Islet precursor cell (in vitro differentiated cells): ENCODE measurements at places on chromosomes 2 and 18.

DNA sequence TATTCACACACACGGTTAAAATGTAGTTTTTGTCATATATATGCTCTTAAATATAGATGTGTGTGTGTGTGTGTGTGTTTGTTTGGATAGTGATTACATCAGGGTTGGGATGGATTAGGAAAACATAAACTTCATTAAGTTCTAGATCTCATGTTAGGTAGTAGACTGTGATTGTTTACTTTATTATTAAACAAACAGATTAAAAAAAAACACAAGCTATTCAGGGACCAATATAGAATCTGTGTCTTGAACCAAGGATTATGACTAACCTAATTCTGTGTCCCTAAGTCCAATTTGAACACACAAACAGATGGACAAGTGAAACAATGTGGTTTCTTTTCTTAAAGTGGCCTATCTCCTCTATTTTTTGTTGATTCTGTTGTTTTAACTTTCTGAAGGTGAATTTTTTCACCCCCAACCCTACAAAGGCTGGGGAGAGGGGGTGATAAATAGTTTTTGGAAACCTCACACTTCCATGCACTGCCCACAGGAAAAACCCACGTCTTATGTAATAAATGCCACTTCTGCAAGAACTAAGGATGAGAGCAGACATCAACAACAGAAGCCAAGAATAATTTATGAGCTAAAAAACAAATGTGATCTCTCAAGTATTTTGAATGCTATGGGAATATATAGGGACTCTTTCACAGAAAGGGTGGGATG lies 40.7 kb downstream of the IL1R2 start:
- DNase-seq = no peak

- no peak for DNase-seq
Measured at GRCh38 chr2:161172901-161173540, 12.8 kb downstream of the TANK start.

DNA sequence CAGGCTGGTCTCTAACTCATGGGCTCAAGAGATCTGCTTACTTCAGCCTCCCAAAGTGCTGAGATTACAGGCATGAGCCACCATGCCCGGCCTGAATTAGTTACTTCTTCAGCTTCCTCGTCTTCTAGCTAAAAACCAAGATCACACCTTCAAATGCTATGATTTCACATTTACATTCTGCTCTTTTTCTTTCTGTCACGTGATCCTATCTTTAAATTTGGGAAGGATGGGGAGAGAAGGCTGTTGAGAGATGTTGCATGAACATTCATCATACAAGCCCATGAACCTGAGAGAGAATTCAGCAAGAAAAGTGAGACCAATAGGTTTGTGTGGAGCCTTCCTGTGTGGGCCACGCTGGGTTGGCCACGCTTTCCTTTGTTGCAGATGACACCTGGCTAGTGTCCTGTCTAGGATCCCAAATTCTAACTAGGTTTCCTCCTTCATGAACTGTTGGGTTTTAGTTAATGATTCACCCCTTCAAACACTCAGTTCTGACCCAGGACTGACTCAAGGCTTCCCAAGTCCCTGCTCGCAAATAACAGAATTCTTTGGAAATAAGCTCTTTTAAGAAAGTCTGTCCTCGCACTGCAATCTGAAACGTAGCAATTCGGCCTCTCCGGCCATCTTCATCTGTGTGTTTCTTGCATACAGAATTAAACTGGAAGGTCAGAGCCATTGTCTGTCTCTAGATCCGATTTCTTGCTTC lies 57.3 kb upstream of the CREB1 start:
- no peak for DNase-seq

DNA sequence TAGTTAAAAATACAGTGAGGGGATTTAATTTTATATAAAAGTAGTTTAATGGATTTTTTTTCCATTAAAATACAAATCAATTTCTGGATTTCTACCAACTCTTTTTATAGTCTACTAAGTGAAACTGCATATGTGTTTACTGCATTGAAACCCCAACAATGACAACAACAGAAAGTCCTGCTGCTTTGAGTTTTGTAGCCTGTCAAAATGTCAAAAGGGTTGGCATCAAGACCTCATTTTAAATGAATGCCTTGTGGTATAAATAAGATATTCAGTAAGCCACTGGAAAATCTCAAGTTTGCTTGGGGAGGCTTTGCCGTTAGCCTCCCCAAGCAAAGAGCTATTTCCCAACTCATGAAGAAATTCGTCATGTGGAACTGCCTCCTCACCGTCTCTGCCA lies 440.3 kb upstream of the HNMT start:
- no peak for DNase-seq
